SW480 (cell line): ENCODE measurements at places on chromosomes 12 and 14.

DNA sequence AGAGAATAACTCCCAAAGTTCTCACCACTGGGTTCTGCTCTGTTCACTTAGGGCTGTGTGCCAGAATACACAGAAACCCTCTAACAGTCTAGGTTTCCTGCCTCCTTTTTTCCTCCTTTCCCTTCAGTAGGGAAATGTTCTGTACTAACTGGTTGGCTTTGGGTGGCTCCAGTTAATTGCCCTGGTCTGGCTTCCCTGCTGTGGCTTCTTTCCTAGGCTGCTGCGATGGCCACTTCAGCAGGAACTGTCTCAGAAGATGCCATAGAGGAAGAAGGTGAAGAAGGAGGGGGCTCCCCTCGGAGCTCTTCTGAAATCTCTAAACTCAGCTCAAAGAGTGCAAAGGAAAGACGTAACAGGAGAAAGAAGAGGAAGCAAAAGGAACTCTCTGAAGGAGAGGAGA lies 115.2 kb downstream of the SCN8A start:
- DNase-seq: no peak

- DNase-seq: no peak
These were observed 177.0 kb upstream of the TBX3 start for GRCh38 chr12:114860969-114861368.

GRCh38 chr14:61894452-61895077 lies 132.3 kb downstream of the SNAPC1 start:
- DNase-seq: peak; percentile 23

DNA sequence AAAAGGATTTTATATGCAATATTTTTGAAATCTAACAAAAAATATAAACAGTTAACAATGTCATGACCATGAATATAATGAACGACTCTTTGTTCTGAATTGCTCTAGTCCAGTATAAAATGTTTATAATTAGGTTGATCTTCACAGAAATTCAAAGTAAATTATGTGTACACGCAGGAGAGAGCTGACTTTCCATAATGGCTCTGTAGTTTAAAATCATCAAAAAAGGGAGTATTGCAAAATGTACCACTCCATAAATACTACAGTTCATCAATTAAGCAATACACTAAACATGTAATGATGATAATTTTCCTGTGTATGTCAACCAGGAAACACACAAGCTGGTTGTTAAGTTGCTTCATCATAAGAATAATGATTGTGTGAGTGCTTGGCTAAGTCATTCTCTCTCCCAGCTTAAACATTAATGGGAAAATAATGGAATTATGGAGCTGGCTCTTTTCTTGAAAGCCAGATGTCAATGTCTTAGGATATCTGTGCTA lies 189.5 kb upstream of the PLEKHG7 start:
- no peak for DNase-seq

DNA sequence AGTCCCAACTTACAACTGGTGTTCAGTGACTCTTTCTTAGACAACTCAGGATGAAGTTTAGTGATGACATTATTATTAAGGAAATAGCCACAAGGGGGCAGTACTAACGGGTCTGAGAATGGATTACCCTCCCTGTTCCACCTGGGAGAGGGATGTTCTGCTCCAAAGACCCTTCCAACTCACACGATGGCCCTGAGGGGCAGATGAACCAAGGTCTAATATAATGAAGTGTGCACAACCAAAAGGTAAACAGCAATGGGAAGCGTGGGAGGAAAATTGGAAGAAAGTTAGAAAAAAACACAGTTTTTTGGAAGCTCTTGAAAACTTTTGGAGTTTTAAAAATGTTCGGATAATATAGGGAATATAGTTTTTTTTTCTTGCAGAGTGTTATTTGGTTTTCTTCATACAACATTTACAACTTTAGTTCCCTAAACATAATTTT lies 24.0 kb downstream of the FGF6 start:
- DNase-seq: peak; percentile 61

DNA sequence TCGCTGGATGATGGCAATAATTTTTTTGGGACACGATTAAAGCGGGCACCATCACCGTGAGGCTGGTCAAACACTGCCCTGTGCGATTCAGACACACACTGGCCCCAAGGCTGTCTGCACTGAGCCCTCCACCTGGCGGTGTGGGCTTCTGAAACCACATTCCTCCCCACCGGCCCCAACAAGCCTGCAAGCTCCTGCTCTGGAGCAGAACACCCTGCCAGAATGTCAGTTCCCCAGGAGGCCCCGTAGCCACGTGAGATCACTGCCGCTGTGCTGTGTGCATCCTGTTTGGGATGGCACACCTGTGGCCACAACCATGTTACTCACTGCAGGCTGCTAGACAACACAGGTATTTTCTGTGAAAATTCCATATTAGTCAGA lies 7.9 kb downstream of the GSC start:
- no peak for DNase-seq

- no peak for DNase-seq
These were observed 183.7 kb downstream of the AKAP6 start for GRCh38 chr14:32512813-32513212.

DNA sequence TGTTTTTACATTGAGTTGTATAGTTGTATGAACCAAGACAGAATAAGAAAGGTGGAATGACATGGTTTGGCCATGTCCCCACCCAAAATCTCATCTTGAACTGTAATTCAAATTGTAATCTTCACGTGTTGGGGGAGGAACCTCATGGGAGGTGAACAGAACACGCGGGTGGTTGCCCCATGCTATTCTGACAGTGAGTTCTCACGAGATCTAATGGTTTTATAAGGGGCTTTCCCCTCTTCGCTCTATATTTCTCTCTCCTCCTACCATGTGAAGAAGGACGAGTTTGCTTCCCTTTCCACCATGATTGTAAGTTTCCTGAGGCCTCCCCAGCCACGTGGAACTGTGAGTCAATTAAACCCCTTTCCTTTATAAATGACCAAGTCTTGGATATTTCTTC lies 25.3 kb downstream of the DDHD1 start:
- DNase-seq: no peak

DNA sequence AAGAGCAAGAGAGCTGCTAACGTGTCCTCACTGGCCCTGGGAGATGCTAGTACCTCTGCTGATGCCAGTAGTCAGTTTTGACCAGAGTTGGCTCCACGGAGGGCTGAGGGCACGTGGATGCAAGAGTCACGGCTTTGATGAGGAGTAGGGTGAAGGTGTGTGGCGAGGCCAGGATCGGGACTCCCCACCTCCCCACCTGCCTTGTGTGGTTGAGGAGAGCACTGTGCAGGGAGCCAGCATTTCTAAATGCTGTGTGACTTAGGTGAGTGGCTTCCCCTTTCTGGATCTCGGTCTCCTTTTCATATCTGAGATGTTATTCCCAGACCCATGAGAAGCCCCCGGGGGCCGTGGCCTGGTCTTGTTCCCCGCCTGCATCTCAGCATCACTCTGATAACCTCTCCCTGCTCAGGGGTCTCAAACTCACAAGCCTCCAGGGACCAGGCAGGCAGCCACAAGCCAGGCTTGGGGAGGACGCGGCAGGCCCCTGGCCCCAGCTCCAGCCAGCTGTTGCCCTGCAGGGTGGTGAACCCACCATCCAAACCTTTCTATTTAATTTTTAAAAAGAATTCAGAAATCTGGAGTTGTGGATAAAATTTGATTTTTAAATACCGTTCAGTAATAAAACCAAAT lies 32.1 kb downstream of the MVK start:
- no peak for DNase-seq

GRCh38 chr12:55072083-55072482 lies 52.3 kb downstream of the NEUROD4 start:
- DNase-seq: peak; percentile 20

- no peak for DNase-seq
These were observed 97.8 kb downstream of the DACT1 start for GRCh38 chr14:58735596-58735995.

GRCh38 chr12:95674631-95675030 lies 115.9 kb downstream of the NTN4 start:
- DNase-seq: no peak

DNA sequence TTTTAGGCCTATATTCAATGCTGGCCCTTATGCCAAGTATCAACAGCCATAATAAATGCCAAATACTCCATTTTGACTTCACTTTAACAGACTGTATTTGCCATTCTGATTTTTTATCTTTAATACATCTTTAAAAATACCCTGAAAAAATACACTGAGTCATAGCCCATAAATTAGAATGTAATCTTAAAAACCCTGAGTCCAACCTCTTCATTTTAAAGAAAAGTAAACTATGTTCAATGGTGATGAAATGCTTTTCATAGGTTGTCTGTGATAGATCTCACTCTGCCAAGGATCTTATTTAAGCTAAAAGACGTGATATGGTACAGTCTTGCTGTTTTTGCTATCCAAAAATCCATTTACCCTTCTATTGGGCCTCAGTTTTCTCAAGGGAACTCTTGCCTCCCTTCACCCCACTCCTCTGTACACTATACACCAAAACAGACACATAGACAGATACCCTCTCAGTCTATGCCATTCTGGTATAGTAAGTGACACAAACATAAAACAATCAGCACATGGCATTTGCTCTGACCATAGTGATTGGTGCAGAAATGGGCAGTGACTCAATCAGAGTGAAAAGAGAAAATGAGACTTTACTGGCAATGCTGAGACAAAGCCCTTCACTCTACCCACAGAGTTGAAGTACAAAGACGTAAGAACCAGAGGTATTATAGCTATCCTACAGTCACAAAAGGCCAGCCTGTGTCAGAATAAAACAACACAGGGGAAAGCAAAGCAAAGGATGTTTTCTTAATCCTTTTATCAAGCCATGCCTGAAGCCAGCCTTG lies 49.1 kb downstream of the BTG1 start:
- DNase-seq: no peak

DNA sequence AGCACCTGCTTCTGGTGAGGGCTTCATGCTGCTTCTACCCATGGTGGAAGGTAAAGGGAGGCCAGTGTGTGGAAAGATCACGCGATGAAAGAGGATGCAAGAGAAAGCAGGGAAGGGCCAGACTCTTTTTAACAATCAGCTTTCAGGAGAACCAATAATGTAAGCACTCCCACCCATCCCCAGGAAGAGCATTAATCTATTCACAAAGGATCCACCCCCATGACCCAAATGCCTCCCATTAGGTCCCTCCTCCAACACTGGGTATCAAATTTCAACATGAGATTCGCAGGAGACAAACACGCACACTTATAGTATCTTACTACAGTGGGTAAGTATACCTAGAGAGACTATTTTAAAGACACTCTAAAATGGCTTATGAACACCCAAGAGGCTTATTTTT lies 80.5 kb upstream of the TMCC3 start:
- no peak for DNase-seq

DNA sequence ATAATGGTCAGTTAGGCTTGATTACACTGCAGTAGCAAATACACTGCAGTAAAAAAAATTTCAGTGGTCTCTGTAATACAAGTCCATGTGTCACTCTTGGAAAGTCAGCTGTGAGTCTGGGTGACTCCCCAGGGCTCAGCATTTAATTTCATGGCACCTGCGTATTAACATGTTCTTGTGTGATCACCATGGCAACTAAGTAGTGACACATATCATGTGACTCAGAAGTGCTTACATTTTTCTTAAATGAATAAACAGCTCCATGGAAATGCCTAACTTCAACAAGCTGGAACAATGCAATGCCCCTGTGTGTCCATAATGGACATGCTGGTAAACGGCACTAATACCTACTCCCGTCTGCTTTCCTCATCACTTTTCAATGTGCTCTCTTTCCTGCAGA lies 88.5 kb upstream of the ANO4 start:
- DNase-seq: peak; percentile 12

GRCh38 chr12:121793440-121793837 lies at the start of gene RHOF:
Gene RHOF, minus strand, starts transcription at chr12:121793688. Its CDS starts 55 bp downstream, at chr12:121793633.
- peak; percentile 36 for DNase-seq

GRCh38 chr14:24213866-24214662 lies 776 bp upstream of the CHMP4A start:
- no peak for DNase-seq

DNA sequence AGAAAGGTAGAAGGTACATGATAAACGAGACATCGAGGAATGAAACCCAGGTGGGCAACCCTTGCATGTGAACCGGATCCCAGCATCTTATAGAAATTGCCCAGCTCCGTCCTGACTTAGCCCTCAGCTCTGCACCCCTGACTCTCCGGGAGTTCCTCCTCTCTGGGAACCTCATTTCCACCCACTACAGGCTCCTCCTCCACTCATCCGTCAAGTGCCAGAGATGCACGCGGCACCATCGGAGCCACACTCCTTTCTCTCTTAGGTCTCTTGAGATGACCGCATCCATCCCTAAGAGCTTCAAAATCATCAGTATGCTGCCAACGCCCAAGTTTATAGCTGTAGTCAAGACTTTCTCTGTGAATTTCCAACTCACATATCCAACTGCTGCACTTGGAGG lies 84.7 kb downstream of the TTC7B start:
- DNase-seq: no peak

DNA sequence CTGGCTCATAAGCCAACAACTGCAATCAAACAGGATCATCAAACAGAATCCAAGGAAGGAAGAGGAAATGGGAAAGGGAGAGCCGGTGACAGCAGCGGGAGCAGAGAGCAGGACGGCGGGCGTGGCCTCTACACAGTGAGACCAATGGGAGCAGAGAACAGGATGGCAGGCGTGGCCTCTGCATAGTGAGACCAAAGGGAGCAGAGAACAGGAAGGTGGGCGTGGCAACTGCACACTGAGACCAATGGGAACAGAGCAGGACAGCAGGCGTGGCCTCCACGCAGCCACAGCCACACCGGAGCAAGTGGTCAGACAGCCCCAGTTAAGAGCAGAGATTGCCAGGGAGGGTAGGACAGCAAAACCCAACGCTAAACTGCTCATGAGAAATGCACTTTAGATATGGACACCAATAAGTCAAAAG lies 16.4 kb downstream of the LRCOL1 start:
- DNase-seq: peak; percentile 98

DNA sequence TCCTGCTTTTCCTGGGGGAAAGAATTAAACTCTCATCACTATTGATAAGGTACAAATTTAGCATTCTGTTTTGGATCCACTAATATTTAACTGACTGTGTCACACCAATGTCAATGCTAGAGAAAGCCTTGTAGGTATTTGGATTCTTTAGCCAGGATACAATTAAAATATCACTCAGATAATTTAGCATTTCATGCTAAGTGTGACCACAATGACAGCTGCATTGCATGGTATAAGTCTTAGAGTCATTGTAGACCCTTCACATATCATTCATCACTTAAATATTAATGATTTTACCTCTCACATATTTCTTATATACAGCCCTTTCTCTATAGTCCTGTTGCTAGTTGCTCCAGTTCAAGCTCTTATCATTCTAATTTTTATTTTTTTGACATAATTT lies 85.3 kb upstream of the ATP2B1 start:
- no peak for DNase-seq

- DNase-seq: no peak
These were observed 245.1 kb downstream of the SLC41A2 start for GRCh38 chr12:104712968-104713367.
